ENCODE measurements at places on chromosomes 1 and 21.

- no peak for DNase-seq
These were observed 37.0 kb upstream of the EPS15 start for GRCh38 chr1:51555866-51556619.

- no peak for DNase-seq
These were observed 37.4 kb downstream of the RHOU start for GRCh38 chr1:228772516-228773212.

GRCh38 chr1:17588048-17588871 lies 48.8 kb downstream of the ARHGEF10L start:
- DNase-seq = no peak

DNA sequence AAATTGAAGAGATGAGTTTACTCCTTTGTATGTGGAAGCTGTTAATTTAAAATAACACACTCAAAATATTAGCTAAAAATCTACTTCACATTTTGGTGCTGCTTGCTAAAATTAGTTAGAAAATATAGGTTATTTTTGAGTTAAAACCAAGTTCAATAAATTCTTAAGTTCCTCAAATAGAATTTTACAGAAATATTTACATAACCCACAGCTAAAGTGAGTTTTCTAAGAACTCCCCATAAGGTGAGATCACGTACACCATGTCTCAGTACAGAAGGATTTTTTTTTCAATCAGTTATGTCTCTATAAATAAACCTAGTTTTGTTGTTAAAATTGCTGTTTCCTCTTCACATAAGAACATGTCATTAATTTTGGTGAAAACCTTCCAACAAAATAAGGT lies 108.0 kb downstream of the SDCCAG8 start:
- DNase-seq = no peak
